Naive thymus-derived CD8-positive, alpha-beta T cell (primary cell): ENCODE measurements at places on chromosomes 5 and 9. TPM values are rescaled to one million over a fixed set of nuclear protein-coding genes. Genes with fewer than 3 reads are reported as not detected.

KIF12 gene
- total RNA-seq, result not detected

DNA sequence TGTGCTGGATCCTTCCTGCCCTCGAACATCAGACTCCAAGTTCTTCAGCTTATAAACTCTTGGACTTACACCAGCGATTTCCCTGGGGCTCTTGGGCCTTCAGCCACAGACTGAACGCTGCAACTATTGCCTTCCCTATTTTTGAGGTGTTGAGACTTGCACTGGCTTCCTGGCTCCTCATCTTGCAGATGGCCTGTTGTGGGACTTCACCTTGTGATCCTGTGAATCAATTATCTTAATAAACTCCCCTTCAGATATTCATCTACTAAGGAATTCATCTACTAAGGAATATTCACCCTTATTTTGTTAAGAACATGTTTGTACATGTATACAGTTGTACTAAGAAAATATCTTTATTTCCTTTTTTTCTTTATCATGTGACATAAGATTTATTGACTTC lies 1079.7 kb downstream of the CDH12 start:
- no peaks in the 10 kb centered on the region for H3K36me3 ChIP-seq
- no peak overlapping the region for H3K4me3 ChIP-seq
- H3K27me3 ChIP-seq, result no peaks in the 10 kb centered on the region
- H3K27ac ChIP-seq, result no peak overlapping the region

- no peaks in the 10 kb centered on the region for H3K36me3 ChIP-seq
- no peak for DNase-seq
- peaks cover 10% of the 10 kb centered on the region for H3K27me3 ChIP-seq
- H3K4me3 ChIP-seq, result no peak overlapping the region
- no peak overlapping the region for H3K27ac ChIP-seq
- H3K4me1 ChIP-seq, result peaks cover 1% of the 10 kb centered on the region
These were observed 48.7 kb downstream of the PCSK1 start for GRCh38 chr5:96384353-96384752.

TAF1L gene
- 0.08 TPM for total RNA-seq

TLN1 gene
- 204 TPM for total RNA-seq
